ACHN (cell line): ENCODE measurements at places on chromosomes 5 and 9.

DNA sequence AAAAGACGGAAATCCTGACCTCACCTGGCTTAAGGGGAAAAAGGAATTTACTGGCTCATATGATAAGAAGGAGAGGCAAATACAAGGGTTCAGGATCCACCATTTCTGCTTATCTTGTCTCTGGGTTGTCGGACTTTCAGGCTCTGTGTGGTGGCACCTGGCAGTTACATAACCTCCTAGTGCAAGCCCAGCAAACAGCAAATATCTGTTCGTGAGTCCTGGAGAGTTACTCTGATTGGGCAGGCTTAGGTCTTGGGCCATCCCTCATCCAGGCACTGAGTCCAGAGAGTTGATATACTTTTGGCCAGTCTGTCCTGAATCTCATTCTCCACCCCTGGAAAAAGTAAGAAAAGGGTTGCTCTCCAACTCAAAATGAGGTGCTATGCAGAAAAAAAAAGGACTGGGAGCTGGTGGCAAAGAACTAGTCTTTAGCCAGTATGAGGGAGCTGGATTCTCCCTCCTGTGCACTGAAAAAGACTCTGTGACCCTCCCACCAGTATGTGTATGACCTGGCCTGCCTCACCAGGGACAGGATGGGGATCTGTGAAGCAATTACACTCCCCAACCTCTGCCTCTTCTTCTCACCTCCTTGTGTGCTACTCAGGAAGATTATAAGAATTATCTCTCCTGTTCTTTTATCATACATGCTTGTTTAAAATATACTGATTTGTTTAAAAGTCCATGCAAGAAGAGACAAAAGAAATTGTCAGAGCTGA, 282.9 kb downstream of the ARHGAP26 start:
- no peak for DNase-seq

- no peak for DNase-seq
Observed at GRCh38 chr9:129385211-129385934, 207.3 kb upstream of the IER5L start.

DNA sequence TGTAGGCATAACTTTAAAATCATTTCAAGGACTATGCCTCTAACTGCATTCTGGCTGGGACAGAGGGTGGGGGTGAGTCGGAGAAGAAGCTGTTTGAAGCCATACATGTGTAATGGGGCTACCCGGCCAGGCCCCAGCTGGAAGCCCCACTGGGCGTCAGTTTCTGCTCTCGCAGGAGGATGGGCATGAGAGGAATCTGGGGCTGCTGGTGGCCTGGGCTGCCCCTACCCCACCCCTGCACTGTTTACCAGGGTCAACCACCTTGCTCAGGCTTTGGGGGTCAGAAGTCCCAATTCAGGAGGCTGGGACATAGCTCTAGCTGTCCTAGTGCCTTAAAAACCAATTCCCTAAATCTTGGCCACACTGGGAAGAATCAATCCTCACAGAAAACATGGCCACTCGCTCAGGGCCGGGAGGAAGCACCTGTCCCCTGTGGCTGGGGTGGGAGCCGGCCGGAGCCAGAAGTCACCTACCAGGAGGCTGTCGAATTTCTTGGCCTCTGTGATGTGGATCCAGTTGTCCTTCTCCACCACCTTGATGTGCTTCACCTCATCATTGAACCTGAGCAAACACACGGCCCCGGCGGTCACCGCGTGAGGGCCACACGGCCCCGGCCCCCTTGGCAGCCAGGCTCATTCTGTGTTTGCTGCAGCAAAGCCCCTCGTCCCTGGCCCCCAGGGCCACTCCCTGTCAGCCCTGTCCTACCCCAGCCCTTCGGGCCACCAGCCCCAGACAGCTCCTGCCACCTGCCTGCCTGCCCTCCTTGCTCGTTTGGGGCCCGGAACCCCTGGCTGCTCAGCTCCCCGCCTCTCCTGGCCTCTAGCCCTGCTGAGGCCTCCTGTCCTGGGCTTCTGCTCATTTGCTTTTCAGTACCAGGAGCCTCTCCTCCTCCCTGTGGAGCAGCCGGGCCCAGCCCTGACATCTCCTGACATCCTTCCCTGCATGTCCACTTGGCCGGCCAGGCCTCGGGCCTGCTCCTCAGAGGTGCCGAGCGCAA, 33.6 kb upstream of the SARDH start:
- DNase-seq = no peak

- no peak for DNase-seq
Observed at GRCh38 chr9:14119694-14120514, 194.0 kb downstream of the NFIB start.

- DNase-seq = no peak
Observed at GRCh38 chr9:89923961-89924504, 319.2 kb downstream of the GADD45G start.

DNA sequence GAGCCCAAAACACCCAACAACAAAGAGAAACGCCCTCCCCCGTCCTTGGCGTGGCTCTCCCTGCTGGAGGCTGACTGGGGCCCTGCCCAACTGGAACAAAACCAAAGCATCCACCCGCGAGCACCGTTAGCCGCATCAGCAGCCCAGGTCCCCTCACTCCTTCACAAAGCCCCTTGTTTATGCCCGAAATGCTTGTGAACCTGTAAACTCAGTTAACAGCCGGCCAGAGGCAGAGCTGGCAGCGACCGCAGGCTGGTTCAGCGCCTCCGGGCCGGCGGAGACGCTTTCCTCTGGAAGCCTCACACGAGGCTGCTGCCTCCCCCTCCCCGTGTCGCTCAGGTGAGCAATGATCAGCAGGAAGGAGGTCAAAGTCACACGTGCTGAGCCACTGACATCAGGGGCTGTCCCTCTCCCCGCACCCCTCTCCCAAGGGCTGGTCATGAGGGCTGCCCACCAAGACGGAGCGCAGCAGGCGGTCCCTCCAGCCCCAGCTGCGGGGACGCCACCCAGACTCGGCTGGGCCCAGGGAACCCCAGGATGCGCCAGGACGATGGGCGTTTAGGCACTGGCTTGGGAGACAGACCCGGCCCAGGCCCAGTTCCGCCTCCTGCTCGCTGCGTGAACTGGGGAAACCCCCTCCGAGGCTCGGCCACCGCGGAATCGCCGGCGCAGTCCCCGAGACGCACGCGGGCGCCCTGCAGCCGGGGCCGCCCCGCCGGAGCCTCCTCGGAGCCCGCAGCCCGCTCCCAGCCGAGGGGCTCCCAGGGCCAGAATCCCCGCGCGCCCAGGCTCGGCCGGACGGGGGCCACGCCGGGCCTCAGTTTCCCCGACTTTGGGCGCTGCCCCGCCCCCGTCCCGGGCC, 563 bp downstream of the SNAPC4 start:
- peak; percentile 13 for DNase-seq

DNA sequence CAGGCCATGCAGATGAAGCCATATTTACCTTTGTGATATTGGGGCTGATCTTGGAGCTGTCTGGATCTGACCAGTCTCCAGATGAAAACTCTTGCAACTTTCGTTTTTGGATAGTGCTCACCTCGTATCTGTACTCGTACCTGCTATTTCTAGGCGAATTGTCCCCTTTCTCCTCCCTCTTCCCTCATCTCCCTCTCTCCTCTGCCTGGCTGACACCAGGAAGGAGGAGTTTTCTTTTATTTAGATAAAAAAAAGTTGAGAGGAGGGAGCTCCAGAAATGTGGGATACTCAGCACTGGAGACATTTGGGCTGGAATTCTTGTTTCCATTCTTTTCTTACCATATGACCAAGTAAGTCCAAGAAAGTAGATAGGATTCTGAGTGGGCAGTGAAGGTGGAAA, 54.6 kb upstream of the ABL1 start:
- DNase-seq = no peak

DNA sequence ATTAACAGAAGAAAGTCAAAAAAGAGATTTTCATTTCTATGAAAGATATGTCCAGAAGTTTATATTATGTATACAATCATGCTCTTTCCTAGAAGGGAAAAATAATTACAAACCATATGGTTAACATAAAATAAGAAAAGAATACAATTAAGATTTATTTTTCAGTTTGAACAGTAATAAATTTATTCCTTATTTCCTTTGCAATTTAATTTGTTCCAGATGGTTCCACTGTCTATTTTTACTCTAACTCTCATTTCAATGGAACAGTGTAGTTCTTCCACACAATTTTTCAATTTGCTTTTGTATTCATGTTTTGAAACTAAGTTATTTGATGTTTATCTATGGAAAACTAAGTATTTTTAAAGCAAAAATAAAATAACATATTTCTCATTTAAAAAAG, 1026.3 kb downstream of the TAF11L14 start:
- no peak for DNase-seq

GRCh38 chr5:124301850-124302249, 444.6 kb downstream of the ZNF608 start:
- DNase-seq = no peak

DNA sequence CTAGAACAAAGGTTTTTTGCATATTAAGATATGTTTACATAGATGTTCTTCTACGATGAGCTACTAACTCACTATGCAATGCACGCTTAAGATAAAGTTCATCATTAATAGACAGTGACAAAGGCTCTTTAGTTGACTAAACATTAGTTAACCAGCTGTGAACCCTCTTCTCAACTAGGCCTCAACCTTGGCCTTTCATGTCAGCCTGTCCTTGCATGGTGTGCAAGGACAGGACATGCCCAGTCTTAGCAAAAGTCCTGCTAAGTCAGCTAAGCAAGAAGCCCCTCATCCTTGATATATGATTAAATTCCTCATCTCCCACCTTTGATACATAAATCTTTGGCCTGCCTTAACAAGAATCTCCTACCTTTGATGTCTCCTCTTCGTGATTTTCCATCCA, 50.9 kb downstream of the PLPP1 start:
- DNase-seq = no peak

DNA sequence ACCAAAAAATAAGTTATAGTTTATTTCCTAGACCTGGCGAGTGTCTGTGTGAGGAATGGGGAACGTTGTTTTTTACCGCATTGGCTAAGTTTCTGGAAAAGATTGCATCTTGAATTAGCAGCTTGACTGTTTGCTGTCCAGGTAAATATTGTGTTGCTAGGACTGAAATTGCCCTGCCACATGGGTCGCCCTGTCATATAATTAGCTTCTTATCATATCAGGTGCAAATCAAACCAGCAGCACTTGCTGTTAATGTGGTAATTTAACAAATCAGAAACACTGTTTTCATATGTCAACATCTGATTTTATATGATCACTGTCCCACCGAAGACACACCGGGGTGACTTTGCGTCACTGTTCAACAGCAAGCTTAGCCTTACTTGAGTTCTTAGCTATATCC, 63.7 kb upstream of the ZNF622 start:
- no peak for DNase-seq

DNA sequence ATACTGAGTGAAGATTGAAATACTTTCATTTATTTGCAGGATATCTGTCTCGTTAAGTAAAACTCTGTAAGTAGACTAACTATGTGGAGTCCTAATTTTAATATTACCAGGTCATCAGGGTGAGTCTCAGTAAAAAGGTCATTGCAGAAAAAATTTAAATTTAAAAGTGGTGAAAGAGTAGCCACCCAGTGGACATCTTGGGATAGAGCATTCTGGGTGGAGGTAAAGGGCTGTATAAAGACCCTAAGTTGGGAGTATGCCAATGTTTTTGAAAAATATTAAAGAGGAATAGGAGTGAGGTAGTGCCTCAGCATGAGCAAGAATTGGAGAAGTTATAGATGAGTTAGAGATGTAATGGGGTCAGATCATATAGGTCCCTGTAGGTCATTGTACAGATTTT, 145.5 kb downstream of the HMHB1 start:
- DNase-seq = no peak

DNA sequence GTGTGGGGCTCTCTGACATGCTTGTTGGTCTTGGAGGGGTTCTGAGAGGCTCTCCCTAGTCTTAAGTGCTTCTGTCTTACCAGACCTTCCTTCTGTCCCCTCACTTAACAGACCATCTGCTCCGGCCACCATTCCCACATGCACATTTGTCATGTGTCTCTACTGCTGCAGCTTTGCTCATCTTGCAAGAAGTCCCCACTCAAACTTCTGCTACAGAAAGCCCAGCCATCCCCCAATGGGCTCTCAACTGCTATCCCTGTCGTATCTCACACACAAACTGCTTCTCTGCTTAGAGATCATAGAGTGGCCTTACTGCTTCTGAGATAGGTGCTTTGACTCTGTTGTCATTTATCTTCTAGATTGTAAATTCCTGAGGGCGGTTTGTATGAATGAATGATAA, 69.4 kb downstream of the NUP214 start:
- no peak for DNase-seq

DNA sequence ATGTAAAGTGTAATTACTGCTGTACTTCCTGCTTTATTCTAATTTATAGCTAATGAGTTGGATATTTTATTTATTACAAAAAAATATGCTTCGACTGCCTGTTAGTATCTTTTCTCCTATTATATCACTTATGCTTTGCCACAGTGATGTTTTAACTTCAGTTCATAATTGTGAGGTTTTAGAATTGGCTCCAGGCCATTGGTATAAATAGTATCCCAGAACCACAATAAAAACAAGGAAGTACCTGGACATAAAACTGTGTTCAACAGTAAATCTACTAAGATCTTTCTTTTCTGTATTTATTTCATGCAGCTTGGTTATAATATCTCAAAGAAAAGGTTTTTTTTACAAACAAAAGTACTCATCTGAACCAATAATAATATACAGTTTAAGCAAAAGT, 354.3 kb upstream of the CDH9 start:
- DNase-seq = no peak

DNA sequence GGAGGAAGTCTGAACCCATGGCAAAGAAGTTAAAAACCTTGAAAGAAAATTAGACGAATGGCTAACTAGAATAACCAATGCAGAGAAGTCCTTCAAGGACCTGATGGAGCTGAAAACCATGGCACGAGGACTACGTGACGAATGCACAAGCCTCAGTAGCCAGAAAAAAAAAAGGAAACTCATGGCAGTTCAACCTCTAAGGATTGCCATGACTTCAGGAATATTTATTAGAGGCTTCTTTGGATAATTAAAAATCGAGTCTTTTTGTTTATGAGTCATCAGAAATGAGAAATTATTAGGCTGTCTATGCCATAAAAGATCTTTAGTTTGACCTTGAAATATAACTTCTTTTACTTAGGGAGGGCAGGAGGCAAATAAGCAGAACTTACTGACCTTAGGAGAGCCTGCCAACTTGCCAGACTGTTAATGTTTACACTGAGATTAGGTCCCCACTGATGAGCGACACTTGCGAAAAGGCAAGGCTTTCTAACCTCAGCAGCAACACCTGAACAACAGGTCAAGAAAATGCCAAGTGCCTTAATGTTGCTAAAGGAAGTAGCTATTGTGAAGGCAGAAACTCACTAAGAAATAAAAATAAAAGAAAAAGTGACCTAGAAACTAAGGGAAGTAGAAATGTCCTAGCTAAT, 55.2 kb upstream of the TUSC1 start:
- no peak for DNase-seq

GRCh38 chr5:116038817-116039216, 6.5 kb downstream of the ARL14EPL start:
- no peak for DNase-seq

DNA sequence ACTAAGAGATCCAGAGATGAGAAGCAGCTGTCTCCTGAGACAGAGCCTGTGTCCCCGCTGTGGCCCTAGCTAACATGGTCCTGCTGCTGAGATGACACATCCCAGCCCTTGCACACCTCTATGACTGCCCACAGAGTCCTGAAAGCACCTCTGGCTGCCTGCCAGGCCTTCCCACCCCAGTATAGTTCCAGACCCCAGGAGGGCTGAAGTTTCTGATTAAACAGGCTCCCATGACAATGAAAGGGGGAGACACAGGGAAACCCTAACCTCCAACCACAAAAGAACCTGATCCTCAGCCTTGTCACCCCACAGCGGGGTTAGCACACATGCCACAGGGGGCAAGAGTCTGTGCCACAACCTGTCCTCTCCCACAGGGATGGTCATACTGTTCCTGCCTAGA, 15.6 kb downstream of the CIZ1 start:
- DNase-seq = no peak

GRCh38 chr5:118439831-118440230, 548.5 kb downstream of the DTWD2 start:
- no peak for DNase-seq

- DNase-seq = no peak
Observed at GRCh38 chr9:135739271-135740220, 37.6 kb downstream of the KCNT1 start.
